ENCODE measurements at places on chromosomes 16 and 17.
A peak's percentile ranks its signal among the peaks of the same experiment; 100 is the strongest.

- peak; percentile 87 for DNase-seq
Measured at GRCh38 chr16:75764154-75764768, 38.0 kb upstream of the CPHXL start.

GRCh38 chr16:46774743-46775177 is 26.6 kb upstream of the MYLK3 start:
- DNase-seq = peak; percentile 78

GRCh38 chr16:85689285-85689949 is 663 bp upstream of the GINS2 start:
- no peak for DNase-seq

- DNase-seq = no peak
Measured at GRCh38 chr16:78196502-78196901, 97.0 kb downstream of the WWOX start.

DNA sequence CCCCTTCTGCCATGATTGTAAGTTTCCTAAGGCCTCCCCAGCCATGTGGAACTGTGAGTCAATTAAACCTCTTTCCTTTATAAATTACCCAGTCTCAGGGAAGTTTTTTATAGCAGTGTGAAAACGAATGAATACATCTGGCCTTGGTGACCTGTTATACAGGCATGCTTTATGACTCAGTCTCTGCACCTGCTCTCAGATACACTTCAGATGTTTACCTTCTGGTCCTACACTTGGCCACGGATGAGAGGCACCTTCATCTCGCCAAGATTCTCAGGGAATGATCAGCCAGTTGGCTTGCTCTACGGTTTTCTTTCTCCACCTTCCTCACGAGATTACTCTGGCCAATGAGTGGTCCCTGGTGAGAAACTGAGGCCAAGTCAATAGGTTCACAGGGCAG is 304.7 kb downstream of the CA10 start:
- DNase-seq = no peak

DNA sequence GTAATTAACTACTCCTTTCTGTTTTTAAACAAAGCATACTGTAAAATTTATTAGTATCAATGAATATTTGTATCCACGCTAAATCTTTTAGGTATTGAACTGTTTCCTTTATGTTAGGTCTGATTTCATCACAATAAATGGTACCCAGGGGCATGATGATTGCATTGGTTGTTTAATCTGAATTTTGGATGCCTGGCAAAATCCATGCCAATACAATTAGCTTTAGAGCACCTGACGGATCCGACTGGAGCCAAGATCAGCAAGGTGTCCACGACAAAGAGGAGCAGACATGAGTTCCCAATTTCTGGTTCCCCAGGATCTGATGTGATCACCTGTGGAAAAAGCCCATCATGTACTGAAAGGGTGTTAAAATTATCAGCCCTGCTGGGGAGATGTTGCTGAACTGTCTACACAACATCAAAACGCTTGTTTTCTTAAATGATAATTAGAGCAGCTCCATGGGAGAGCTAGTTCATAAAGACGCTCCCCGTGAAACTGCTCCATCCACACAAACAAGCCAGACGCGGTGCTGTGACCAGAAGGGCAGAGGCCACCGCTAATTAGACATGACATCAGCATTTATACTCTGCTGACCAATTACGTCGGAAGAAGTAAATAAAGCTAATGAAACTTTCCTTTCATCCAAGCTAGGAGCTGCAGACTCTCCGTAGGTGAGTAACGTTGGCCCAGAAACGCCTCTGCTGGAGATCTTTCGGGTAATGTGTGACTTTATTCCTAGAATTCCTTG is 151.7 kb downstream of the CPPED1 start:
- no peak for DNase-seq

- DNase-seq = no peak
Measured at GRCh38 chr17:56876766-56877179, 37.1 kb downstream of the TRIM25 start.

GRCh38 chr17:77548967-77549366 is 408.2 kb downstream of the SEC14L1 start:
- DNase-seq = no peak

DNA sequence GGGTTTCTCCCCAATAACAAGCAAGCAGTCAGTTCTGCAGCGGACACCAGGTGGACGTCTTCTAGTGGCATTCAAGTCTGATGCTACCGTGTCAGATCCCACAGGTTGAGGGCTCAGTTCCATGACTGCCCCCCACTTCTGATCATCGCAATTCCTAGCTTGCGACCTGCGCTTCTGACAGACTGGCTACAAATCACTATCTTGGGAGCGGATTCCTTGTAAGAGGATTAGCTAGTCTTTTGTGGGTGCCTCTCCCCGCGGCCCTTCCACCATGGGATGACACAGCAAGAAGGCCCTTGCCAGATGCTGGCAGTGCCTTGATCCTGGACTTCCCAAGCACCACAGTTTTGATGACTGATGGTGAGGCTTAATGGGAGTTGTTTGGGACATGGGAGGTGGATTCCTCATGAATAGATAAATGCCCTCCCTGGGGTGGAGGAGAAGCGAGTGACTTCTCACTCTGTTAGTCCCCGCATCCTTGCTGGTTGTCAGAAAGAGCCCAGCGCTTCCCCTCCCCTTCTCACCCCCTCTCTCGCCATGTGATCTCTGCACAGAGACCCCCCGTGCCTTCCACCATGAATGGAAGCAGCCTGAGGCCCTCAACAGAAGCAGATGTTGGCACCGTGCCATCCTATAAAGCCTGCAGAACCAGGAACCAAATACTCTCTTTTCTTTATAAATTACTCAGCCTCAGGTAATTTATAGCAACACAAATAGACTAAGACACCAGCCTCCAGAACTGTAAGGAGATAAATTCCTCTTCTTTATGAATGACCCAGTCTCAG is 19.1 kb downstream of the CDIP1 start:
- no peak for DNase-seq

Measured in GM12865 (cell line).